ENCODE measurements at places on chromosomes 12 and 14.

- H3K36me3 ChIP-seq = no peaks in the 10 kb centered on the region
- H3K27me3 ChIP-seq = peaks cover 55% of the 10 kb centered on the region
- DNase-seq = no peak
- no peak overlapping the region for H3K4me3 ChIP-seq
- peaks cover 3% of the 10 kb centered on the region for H3K4me1 ChIP-seq
- no peak overlapping the region for H3K27ac ChIP-seq
These were observed 4.6 kb upstream of the KRT2 start for GRCh38 chr12:52656616-52657015.

- peak overlapping the region; percentile 90 for H3K4me3 ChIP-seq
- peaks cover 19% of the 10 kb centered on the region for H3K36me3 ChIP-seq
- no peaks in the 10 kb centered on the region for H3K27me3 ChIP-seq
- peak overlapping the region; percentile 81 for H3K27ac ChIP-seq
- DNase-seq = no peak
These were observed 981 bp downstream of the VTI1B start for GRCh38 chr14:67673451-67673850.

DNA sequence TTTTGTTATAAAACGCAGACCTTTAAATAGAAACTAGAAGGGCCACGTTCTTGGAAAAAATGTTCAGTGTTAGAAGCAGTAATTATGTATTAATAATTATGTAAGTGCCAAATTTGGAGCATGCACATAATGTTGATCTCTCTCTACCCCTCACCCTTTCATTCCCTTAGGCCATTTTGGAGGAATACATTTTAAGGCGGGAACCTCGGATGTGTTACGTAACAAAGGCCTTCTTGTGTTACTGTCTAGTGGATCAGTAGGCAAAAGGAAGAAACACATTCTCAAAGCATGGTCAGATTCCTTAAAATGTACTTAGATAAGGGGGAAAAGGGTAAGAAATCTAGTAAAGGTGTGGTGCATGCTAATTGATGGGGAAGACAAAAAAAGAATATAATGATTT lies 52.7 kb downstream of the RASSF3 start:
- peaks cover 74% of the 10 kb centered on the region for H3K4me1 ChIP-seq
- no peaks in the 10 kb centered on the region for H3K27me3 ChIP-seq
- DNase-seq = no peak
- H3K27ac ChIP-seq = no peak overlapping the region

- no peaks in the 10 kb centered on the region for H3K36me3 ChIP-seq
- no peak overlapping the region for H3K4me3 ChIP-seq
- H3K4me1 ChIP-seq = no peaks in the 10 kb centered on the region
- no peak for DNase-seq
These were observed 180.4 kb upstream of the DIO3 start for GRCh38 chr14:101380940-101381339.

GRCh38 chr12:26096036-26096435 lies 28.8 kb downstream of the BHLHE41 start:
- no peaks in the 10 kb centered on the region for H3K36me3 ChIP-seq
- H3K4me3 ChIP-seq = no peak overlapping the region
- peaks cover 5% of the 10 kb centered on the region for H3K4me1 ChIP-seq

GRCh38 chr14:67820428-67820971 lies 921 bp downstream of the RAD51B start:
- peak overlapping the region; percentile 94 for H3K4me3 ChIP-seq
- no peak for DNase-seq
- H3K27me3 ChIP-seq = no peaks in the 10 kb centered on the region
- H3K4me1 ChIP-seq = peaks cover 32% of the 10 kb centered on the region

DNA sequence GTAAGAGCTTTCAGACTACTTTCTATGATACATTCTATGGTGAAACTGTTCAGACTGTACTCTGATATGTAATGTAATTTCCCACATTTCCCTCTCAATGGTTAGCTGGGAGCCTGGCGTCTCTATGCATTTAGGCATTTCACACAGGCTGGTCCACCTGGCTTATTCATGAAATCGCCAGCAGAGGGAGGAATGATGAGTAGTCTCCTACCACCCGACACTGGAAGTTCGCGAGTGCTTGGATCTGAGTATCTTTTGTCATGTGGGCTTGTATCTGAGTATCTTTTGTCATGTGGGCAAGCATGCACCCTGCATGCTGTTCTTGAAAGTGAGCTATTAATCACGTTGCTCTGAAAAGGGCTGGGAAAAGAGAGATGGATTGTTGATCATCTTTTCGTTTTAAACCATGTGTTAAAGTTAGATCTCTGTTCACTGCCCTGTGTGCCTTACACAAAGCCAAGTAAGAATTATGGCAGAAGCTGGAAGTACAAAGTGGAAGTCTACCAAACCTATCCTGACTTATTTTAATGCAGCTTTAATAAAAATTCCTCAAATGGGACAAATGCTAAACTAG lies 235.0 kb downstream of the ATP23 start:
- no peak overlapping the region for H3K4me3 ChIP-seq
- H3K27me3 ChIP-seq = peaks cover 13% of the 10 kb centered on the region
- no peak overlapping the region for H3K27ac ChIP-seq

DNA sequence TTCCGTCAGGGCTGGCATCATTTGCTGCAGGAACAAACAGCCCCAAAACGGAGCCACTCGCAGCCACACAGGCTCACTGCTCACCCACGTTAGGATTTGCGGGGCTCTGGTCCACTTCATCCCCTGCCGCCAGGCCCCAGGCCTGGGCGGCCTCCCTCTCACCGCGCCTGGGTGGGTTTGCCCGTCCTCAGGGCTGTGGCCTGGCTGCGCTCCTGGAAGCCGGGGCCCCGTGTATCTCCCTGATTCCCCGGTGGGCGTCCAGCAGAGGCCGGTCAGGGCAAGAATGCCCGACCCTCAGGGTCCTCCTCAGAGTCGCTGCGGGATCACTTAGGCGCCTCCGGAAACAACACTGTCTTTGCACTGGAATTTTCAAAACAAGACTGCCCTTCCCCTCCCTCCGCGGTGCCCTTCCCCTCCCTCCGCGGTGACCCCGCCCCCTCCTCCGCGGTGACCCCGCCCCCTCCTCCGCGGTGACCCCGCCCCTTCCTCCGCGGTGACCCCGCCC lies 15.7 kb upstream of the FBRSL1 start:
- peaks cover 39% of the 10 kb centered on the region for H3K4me1 ChIP-seq
- peak; percentile 58 for DNase-seq
- no peaks in the 10 kb centered on the region for H3K36me3 ChIP-seq
- peak overlapping the region; percentile 64 for H3K4me3 ChIP-seq
- peaks cover 9% of the 10 kb centered on the region for H3K27me3 ChIP-seq

DNA sequence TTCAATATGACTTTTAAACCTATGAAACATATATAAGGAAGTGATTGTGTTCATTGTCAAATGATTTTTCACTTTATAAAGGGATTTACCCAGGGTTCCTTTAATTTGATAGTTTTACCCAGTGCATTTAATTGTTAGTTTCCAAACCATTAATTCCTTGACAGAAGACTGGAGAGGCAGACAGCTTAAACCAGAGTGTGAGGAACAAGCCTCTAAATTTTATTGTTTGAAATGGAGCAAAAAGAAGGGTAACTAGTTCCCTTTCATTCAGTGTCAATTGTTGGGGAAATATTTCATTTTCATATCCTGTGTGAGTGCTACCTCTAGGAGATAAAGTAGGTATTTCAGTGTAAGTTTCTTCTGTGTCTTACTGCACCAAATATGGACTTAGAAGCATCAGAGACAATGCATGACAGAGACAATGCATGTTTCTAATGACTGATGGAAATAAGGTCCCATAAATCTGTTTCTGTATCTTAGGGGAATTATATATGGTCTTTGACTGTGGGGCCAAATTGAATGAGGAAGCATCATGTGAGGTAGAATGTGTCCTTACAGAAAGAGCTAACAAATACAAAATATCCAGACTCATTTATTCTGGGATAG lies 120.5 kb downstream of the TMTC2 start:
- no peak overlapping the region for H3K27ac ChIP-seq
- H3K4me1 ChIP-seq = no peaks in the 10 kb centered on the region
- no peaks in the 10 kb centered on the region for H3K36me3 ChIP-seq
- no peak overlapping the region for H3K4me3 ChIP-seq

DNA sequence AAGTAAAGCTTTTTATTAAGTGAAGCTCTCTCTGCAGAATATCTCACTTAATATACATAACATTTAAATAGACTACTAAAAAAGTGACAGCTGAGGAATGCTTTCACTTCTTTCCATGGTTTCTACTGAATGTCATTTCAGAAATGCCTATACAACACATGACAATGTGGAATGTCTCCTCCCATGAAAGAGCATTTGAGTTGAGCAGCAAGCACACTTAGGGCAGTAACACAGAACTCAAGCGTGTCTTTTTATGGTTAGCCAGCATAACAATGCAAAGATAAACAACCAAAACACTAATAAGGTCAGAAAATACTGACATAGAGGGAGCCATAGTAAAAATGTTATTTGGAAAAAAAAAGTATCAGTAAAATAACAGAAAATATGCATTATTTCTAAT lies 9.4 kb downstream of the PPP1R12A start:
- H3K4me3 ChIP-seq = no peak overlapping the region
- H3K4me1 ChIP-seq = peaks cover 47% of the 10 kb centered on the region
- H3K27me3 ChIP-seq = no peaks in the 10 kb centered on the region
- DNase-seq = no peak
- peaks cover 17% of the 10 kb centered on the region for H3K36me3 ChIP-seq

All from activated CD8-positive, alpha-beta memory T cell treated with anti-CD3 and anti-CD28 coated beads, Interleukin-2, amount 10 ng/mL, durations not matched to agents 7 days and 5 days (primary cell).